ENCODE measurements at places on chromosomes 1 and 21.

- no peak for DNase-seq
These were observed 9.0 kb upstream of the LDLRAP1 start for GRCh38 chr1:25534410-25534788.

- no peak for DNase-seq
These were observed 59.1 kb upstream of the ZNF648 start for GRCh38 chr1:182120411-182121258.

GRCh38 chr1:201461645-201462441, 7.1 kb downstream of the PHLDA3 start:
- DNase-seq: no peak

GRCh38 chr21:37660709-37661108, 255.5 kb downstream of the KCNJ6 start:
- DNase-seq: no peak

DNA sequence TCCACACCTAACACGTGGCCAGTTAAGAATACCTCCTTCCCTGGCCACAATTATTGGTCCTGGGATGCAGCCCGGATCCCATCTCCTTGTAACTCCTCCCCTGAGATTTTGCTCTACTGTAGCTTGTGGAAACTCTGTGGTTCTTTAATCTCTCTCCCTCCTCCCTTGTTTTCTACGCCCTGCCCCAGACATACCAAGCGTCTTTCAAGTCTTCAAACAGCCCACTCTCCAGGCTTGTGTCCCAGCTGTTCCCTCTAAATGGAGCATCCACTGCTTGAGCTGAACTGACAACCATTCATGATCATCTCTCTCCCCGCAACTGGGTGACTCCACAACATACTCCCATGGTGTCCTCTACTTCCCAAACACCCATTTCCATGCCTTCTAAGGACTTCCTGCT, 111.6 kb downstream of the SIPA1L2 start:
- DNase-seq: no peak

DNA sequence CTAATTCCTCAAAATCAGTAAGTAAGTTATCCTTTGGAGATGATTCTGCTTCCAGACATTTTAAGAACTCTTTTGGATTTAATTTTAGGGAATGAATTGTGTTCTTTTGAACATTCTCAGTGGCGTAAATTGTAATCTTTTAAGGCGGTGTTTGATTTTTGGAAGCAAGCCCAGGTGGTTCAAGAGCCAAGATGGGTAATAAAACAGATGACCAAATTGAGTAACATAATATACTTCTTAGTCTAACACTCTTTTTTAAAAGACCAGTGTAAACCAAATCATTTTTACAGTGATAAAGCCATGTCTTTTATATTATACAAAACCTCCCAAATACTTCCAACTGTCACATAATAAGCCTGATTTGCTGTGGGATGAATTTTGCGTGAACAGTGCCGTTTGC, 133.8 kb downstream of the LRRC40 start:
- no peak for DNase-seq

DNA sequence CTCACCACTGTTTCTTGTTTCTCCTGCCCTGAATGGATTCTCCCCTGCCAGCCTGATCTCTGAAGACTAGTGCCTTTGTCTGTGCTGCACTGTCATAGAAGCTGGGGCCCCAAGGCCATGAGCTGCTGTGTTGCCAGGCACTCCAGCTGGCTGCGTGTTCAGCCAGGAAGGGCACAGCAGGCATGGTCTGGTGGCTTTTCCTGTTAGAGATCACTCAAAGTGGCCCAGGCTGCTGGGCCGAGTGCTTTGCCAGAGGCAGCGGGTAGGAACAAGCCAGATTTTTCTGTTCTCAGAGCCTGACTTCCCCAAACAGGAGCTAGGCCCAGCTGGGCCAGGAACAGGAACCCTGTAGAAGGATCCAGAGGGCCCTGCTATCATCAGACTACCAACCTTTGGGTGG, 5.2 kb downstream of the ADPRS start:
- no peak for DNase-seq

GRCh38 chr1:84936116-84936810, 43.3 kb upstream of the LPAR3 start:
- no peak for DNase-seq

DNA sequence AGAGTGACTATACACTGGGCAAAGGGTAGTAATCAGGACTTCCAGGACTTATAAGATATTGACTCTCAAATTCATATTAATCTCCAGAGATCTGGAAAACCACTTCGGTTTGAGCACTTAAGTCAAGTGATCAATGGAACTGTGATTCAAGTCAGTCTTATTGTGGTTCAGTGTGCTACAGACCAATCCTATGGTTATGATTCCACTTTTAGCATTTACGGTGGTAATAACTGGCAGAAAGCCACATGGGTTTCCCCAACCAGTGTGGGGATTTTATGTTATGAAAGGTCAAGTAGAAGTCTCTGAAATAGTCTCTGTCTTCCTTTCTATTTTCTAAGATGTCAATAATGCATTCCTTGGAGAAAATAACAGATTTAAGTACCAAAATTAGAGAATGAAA, 151.3 kb upstream of the NEGR1 start:
- no peak for DNase-seq

DNA sequence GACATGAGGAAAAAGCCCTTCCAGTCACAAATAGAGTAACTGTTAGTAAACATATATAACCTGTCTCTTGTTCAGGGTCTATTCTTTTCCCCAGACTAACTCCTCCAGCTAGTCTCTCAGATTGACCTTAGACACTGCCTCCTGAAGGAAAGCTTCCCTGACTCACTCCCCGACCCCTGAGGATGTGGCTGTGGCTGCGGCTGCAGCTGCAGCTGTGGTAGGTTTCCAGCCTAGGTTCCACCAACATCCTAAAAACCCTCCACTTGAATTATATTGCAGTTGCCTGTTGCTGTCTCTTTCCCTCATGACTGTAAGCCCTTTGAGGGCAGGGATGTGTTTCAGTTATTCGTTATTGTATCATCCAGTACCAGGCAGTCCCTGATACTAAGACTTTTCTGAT, 132.9 kb upstream of the C1orf21 start:
- DNase-seq: no peak

- no peak for DNase-seq
These were observed 123.6 kb downstream of the AJAP1 start for GRCh38 chr1:4778056-4778455.

DNA sequence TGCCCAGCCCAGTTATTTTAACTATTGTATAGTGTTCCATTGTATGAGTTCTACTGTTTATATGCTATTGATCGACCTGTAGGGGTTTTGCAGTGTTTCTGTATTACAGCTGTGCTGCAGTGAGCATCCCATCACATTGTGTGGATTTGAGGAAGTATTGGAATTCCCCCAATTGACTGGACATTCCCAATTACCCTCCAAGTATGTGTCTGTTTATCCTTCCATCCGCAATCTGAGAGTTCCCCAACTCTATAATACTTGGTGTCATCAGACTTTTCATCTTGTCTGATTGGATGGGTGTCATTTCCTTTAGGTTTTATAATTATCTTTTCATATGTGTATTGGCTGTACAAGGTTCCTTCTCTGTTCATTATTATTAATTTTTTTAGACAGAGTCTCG, 27.8 kb downstream of the PSEN2 start:
- DNase-seq: no peak

GRCh38 chr1:87820668-87821334, 492.1 kb downstream of the LMO4 start:
- DNase-seq: no peak

DNA sequence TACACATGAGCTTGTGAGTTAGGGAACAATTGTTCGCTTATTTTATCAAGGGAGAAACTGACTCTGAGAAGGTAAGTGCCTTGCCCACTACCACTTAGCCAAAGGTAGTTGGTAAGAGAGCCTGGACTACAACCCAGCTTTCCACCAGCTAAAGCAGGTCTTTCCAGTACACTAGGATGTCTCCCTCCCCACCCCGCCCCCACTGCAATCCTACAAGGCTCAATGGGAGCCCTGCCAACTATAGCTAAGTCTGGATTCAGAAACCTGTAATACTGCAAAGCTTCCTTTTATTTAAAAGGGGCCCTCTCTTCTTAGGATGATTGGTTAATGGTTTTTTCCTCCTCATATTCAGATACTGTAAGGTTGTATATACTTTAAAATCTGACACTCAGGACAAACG, 102.0 kb upstream of the C8B start:
- DNase-seq: no peak

DNA sequence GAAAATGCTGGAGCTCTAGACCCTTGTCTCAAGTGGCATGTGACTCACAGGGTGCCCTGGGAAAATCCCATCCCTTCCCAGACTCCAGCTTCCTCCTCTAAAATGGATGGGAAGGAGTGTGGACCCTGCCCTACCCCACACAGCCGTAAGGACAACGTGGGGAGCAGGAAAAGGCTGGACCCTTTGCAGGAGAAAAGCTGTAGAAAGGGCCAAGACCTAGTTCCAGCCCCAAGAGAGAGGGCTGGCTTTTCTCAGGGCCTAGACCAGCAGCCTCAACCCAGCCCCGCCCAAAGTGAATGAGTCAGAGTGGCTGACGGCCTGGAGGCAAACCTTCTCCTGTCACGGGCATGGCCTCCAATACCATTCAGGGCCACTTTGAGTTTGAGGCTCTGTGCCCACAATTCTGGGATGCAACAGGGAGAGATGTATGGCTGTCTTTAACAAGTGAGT, 1.1 kb downstream of the LAMB3 start:
- DNase-seq: peak; percentile 16

DNA sequence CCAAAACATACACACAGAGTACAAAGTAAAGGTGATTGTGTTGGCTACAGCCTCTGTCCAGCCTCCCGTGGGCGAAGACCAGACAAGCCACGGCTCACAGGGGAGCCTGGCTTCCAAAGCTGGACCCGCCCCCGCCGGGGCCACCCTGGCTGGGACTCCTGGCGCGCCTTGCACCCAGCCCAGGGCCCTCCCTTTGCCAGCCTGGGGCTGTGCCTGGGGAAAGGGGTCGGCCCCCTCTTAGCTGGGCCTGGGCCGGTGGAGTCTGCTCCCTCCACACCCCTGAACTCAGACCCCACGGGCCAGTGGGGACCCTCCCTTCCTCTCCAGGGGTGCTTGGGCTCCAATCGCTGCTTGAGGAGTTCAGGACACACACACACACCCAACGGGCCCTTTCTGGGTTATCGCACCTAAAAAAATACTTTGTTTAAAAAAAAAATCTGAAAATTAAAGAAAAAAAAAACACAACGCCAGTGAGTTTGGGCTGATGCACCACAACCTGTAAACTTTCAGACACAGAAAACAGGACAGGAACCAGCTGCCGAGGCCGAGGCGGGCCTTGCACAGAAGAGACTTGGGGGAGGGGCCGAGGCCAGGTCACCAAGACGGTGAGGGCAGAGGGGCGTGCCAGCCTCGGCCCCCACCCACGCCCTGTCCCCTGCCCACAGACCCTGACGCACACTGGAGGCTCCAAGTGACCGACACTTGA, 56.3 kb downstream of the KCNAB2 start:
- DNase-seq: no peak

- DNase-seq: no peak
These were observed 14.5 kb downstream of the ATP1A1 start for GRCh38 chr1:116387551-116387950.

GRCh38 chr1:218346391-218347204, 1.5 kb downstream of the TGFB2 start:
- DNase-seq: no peak

DNA sequence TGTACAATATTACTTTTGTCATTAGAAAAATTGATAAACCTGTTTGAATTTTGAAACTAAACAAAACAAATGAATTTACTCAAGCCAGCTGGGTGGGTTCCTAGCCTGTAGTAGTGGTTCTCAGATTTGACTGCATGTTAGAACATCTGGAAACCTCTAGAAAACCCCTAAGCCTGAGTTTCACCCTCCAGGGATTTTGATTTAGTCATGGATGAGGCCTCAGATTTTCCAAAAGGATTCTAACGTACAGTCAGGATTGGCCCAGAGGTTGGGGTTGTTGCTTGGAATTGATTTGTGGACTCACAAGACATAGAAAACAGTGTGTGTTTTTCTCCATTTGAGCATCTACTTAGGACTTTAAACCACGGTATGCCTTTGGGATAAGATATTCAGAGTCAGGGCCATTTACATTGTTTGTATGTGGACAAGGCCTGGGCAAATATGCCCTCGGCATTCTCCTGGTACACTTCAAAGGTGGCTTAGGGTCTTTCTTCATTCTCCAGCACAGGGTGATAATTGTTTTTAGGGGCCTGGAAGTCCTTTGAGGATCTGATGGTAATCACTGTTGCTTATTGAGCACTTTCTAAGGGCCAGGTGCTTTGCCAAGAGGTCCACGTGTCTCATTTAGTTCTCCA, 42.6 kb downstream of the ATP5PO start:
- DNase-seq: no peak

DNA sequence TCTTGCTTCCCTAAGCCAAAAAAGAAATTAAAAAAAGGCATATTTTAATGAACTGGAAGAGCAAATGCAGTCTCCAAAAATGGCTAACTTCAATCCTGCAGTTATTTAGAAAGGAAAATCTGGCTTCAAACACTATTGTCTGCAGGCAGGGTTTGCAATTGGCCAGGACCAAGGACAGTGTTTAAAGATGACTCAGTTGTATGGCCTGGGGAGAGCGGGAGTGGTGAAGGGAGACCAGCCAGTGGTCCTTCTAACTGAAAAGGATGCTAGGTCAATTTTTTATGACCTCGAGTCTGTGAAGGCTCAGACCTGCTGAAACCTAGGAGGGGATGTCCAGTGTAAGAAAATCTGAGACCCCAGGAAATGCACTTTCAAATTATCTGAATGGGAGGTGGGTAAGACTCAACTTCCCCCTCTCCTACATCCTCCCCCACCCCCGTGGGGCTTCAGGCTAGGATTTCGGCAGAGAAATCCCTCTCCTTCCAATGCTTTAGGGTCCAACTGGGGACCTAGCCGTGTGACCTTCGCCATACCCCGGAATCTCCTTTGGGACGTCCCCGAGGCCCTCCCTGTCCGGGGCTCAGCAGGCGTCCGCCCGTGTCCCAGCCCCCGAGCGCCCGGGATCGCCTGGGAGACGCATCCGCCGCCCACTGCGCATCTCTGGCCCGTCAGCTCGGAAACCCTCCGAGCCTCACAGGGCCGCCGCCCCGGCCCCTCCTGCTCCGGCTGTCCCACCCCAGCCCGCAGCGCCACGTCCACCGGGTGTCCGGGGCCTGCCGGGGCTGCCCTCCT, 602 bp upstream of the RIMKLA start:
- DNase-seq: no peak

- DNase-seq: no peak
These were observed 1.9 kb downstream of the CSMD2 start for GRCh38 chr1:34162852-34163766.

GRCh38 chr1:106676021-106676420, 380.5 kb upstream of the PRMT6 start:
- DNase-seq: no peak

GRCh38 chr1:169486281-169487051, 722 bp upstream of the SLC19A2 start:
- DNase-seq: no peak

GRCh38 chr1:164466001-164466421, 93.0 kb upstream of the PBX1 start:
- no peak for DNase-seq

DNA sequence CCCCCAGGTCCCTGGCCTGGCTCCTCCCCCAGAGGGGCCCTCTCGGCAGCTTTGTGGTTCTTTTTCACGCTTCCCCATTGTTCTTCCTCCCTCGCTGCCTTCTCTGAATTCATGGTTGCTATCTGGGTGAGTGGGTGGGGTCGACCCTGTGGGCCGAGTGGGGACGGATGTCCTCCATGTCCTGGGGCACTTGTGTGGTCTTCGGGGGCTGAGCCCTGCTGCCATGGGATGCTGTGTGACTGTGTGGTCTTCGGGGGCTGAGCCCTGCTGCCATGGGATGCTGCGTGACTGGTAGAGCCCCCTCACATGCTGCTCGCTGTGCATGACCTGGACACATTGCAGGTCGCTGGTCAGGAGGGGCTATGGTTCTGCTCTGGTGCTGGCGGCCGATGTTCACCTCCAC, 21.6 kb upstream of the DIP2A start:
- no peak for DNase-seq
